Lower lobe of right lung (tissue), 2 donors: ENCODE measurements at places on chromosomes 7 and 10. TPM values are rescaled to one million over a fixed set of nuclear protein-coding genes. Genes with fewer than 3 reads are reported as not detected.

GRCh38 chr7:23445326-23445725 is 25.0 kb downstream of the IGF2BP3 start:
- DNase-seq = no peak

DNA sequence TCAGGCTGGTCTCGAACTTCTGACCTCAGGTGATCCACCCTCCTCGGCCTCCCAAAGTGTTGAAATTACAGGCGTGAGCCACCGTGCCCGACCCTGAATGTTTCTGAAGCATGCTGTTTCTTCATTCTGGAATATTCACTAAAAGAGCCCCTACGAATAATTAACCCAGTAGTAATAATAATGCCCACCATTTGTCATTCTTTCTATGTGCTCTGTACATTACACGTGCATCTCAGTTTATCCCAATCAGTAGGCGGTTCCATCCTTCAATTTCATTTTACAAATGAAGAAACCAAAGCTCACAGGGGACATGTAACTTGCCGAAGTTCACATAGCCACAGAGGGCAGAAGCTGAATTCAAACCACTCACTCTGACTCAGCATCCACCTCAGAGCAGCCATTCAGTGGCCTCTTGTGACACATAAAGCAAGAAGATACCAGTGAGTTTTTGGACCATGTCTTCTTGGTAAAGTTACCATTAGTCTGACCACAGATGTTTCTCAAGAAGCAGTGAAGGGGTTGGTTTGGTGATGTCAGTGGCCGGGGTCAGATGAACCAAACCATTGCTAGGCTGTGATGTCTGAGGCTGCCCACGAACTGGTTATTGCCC is 71.9 kb upstream of the DUSP5 start:
- DNase-seq = no peak

DNA sequence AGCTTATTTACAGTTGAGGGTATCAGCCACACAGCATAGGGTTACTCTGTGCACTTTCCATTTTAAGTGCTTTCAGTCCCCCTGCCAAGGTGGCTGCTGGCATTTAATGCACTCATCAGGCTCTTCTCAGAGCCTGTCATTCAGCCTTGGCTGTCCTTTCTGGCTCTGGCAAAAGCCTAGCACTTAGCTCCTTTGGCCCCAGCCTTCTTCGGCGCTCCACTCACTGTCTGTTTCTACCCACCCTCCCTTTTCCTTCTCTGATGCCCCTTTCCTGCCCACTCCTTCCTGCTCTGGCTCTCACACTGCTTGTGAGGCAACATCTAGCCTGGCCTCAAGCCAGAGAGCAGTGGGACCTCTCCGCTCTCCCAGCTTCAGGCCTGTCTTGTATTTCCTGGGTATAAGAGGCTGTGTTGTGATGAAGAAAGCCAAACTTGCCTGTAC is 60.2 kb downstream of the WIPF3 start:
- peak; percentile 79 for DNase-seq

- DNase-seq = no peak
These were observed 425.4 kb downstream of the RPS24 start for GRCh38 chr10:78458983-78459638.

GRCh38 chr10:23174074-23174976 is 17.8 kb upstream of the PTF1A start:
- DNase-seq = no peak

- DNase-seq = no peak
These were observed 265.9 kb downstream of the SNX13 start for GRCh38 chr7:17674166-17674942.

The FZD8 gene
- total RNA-seq = 13.3 TPM

The IGFBP3 gene
- total RNA-seq = 32.2 TPM

The KLLN gene
- 0.71 TPM for total RNA-seq
